ENCODE measurements at places on chromosomes 2 and 18.

GRCh38 chr2:206203331-206203730, 43.6 kb downstream of the EEF1B2 start:
- no peak for DNase-seq

DNA sequence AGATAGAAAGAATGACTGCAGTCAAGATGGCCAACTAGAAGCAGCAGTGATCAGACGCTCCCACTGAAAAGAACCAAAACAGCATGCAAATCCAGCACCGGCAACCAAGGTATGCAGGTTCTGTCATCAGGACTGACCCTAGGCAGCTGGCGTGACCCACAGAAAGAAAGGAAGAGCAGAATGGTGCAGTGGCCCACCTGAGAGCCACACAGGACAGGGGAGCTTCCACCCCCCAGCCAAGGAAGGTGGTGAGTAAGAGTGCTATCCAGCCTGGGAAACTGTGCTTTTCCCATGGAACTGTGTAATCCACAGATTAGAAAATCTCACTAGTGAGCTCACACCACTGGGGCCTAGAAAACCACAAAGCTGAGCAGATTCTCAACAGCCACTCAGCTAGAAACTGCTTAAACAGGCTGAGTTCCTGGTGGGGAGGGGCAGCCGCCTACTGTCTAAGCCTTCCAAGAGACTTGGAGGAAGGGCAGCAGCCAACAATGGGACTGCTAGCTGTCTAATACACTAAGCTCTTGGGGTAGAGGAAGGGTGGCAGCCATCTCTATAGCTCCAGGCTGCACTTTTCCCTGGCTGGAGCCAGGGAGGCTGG, 127.9 kb downstream of the EVA1A start:
- DNase-seq = no peak

GRCh38 chr2:234102112-234102511, 51.6 kb downstream of the SPP2 start:
- DNase-seq = peak; percentile 48

GRCh38 chr2:19932928-19933327, 31.1 kb upstream of the TTC32 start:
- DNase-seq = no peak

- no peak for DNase-seq
Measured at GRCh38 chr18:6405237-6406074, 9.3 kb downstream of the L3MBTL4 start.

GRCh38 chr2:78992451-78992806, 33.1 kb upstream of the REG3G start:
- DNase-seq = no peak

GRCh38 chr2:197278799-197279763, 31.5 kb downstream of the ANKRD44 start:
- no peak for DNase-seq

- DNase-seq = no peak
Measured at GRCh38 chr2:37394263-37394662, 49.8 kb downstream of the QPCT start.

- no peak for DNase-seq
Measured at GRCh38 chr2:135728064-135728743, 13.5 kb upstream of the UBXN4 start.

DNA sequence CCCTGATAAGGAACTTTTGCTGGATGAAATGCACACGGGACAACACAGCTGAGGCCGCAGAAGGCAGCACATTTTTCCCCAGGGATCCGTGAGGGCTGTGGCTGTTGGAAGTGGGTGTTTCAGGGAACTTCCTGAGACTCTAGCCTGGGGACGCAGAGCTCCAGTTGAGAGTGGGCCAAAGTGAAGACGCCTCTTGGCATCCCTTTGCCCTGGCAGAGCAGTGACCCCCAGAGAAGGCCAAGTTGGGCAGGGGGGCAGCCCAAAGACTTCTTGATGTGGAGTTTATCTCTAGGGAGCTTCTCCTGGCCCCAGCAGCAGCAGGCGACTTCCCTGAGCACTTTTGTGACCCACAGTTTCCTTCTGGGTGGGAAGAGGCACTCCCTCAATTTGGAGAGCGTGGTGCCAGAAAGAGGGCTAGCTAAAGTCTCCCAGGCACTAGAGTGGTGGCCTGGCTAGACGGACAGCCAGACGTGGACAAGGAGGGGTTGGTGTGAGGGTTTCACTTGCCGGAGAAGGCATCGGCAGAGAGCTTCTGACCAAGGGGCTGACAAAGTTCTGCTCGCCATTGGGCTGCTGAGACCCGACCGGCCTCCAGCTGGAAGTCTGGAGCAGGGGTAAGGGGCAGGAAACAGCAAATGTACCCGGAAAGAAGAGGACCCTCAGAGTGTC, 108.8 kb downstream of the ACKR3 start:
- no peak for DNase-seq

- no peak for DNase-seq
Measured at GRCh38 chr2:127659408-127660290, 13.7 kb downstream of the GPR17 start.

DNA sequence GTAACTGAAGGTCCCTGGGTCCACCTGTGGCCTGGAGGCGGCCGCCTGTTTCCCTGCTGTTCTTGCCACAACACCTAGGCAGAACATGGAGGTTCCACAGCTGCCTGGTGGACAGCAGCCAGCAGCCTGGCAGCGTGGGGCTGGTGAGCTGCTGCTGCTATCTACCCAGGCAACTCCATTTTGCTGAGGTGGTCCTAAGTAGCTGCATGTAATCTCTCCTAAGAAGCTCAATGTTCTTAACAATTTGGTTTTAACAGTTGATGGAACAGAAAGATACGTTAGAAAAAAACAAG, 66.7 kb downstream of the NDUFA10 start:
- no peak for DNase-seq

DNA sequence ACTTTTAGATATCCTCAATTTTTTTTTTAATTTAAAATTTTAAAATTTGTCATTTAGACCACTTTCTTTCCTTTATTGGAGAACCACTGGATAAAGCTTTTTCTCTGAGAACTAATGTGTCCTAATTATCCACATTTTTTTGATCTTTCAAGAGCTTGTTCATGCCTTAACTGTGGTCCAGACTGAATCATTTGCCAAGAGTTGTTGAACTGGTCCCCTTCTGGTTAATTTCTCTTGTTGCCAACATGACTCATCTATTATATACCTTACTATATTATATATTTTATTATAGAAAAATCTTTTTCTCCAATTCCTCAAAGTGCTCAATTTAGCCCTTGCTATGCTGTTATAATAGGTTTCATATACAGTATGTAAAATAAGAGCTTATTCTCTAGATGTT, 53.1 kb upstream of the TMEM87B start:
- no peak for DNase-seq

GRCh38 chr2:26504002-26504401, 26.1 kb upstream of the OTOF start:
- no peak for DNase-seq

DNA sequence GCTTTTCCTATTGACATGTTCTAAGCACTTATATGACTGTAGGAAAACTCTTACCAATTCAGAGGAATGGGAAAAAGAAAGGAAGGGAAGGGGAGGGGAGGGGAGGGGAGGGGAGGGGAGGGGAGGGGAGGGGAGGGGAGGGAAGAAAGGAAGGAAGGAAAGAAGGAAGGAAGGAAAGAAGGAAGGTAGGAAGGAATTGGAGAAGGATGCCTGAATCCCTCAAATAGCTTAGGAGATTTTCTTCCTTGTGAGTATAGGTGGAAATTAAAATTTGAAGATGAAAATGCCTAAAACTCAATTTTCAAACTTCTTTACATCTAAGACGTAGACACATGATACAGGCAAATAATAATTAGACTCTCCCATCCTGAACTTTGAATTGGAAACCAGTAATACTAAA, 463.1 kb downstream of the SATB2 start:
- no peak for DNase-seq

DNA sequence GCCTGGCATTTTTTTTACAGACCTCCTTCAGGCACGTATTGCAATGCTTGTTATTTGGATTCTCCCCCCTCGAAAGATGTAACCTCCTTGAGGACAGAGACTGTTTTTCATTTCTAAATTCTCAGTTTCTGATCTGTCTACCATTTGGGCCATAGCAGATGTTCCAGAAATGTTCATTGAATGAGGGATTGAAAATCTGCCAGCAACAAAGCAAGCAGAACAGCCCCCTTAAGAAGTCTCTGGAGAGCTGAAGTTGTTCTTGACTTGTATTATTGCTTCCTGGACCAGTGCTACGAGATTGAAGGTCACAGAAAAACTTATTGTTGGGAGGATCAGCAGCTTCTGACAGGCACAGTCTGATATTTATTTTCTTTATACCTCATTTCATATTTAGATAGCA, 355.5 kb downstream of the EPHA4 start:
- DNase-seq = no peak

DNA sequence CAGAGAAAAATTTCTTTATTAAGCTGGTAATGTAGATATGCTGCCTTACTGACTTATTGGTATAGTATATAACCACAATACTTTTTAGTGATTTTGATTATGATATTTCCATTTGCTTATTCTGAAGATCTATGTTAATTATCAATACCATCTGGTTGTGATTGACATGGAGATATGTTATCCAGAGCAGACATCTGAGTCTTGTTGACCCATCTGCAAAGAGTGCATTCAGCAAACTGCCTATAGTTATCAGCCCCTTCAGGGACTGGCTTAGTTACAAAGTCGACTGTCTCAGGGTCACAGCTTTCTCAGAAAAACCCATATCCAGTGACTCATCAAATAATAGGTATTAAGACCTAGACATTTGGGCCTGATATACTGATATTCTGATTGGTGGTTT, 475.7 kb downstream of the DSC3 start:
- DNase-seq = no peak

- no peak for DNase-seq
Measured at GRCh38 chr18:54033052-54033451, 191.4 kb downstream of the MBD2 start.

DNA sequence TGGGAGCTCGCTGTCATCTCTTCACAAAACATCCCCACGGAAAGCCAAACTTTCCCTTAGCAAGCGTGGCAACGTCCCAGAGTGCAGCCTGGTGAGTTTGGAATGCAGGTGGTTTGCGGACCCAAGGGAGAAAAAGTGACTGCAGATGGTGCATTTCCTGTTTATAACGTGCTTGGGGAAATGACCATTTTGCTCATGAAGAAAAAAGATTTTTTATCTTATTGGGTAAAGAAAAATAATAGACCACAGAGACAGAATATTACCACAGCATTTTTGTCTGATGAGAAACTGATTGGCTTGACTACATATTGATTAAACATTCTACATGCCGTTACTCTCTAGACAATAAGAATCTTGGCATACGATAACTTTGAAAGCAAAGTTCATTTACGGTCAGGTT, 136.5 kb downstream of the COPS8 start:
- no peak for DNase-seq

DNA sequence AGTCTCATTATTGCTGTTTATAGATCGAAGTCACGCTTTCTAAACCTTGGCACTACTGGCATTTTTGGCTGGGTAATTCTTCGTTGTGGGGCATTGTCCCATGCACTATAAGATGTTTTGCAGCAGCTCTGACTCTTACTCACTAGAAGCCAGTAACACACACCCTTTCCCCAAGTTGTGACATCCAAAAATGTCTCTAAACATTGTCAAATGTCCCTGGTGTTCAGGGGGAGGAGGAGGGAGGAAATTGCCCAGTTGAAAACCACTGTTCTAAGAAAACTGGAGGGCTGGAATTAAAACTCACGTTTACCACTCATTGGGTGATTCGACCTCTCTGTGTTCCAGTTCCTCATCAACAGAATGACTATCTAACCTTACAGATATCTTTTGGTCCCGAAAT, 115.7 kb upstream of the KLF7 start:
- no peak for DNase-seq

DNA sequence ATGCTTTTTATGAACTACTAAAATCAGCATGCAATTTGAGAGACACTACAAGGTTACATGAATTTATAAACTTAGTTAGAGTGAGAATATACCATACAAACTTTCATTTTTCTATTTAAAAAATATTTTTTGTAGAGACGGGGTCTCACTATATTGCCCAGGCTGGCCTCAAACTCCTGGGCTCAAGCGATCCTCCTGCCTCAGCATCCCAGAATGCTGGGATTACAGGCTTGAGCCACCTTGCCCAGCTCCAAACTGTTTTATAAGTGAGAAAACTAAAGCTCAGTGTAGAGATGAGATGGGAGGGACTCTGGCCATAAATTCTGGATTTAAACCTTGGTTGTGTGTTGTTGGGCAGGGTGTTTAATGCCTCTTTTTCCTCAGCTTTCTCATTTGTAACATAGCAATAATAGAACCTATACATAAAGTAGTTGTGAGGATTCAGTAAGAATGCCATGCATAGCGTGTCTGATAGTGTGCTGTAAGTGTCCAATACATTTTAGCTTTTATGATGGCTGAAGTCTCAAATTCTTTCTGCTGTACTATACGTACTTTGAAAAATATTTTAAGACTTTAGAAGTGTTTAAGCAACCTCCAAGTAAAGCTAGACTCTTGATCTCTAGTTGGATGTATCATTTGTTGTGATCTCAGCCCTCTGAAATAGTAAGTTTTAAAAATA, 9.7 kb downstream of the CAB39 start:
- DNase-seq = no peak

DNA sequence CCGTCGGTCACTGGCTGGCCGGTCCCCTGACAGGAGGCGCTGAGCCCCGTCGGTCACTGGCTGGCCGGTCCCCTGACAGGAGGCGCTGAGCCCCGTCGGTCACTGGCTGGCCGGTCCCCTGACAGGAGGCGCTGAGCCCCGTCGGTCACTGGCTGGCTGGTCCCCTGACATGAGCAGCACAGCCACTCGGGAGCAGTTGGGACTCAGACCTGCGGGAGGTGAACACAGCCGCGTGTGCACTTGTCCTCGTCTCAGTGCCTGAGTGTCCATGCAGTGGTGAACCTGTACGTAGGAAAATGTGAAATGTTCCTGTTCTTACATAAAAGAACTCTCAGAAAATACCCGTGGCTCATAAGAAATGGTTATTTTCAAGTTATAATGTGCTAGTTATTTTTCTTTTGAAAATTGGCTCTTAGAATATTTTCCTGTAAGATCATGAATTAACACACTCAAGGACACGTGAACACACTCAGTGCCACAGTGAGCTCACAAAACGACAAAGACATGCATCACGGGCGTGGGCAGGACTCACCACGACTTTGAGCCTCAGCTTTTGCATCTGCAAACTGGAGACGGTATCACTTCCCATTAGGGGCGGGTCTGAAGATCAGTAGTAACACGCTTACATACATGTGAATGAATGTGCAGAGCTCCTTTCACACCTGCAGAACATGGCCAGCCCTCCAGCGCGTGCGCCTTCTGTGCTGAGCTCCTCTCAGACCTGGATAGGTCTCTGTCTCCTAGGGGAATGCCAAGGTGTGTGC, 21.1 kb upstream of the NFATC1 start:
- DNase-seq = no peak

GRCh38 chr2:207674826-207675225, 36.6 kb upstream of the CCNYL1 start:
- DNase-seq = no peak

DNA sequence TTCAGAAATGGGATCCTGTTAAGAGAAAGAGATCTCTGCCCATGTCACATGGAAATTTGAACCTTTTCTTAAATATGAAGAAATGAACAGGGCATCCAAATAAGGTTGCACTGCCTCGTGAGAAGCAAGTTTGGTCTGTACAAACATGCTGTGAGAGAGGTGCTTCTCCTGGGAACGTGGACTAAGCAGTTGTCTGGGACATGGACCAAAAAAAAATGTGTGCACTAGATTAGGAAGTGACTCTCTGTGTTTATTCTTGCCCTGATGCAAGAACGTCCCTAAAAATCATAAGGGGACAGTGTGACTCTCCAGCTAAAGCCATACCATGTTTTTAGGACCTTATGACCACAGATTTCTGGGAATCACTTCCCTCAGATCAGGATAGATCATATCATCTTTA, 23.7 kb upstream of the GCG start:
- no peak for DNase-seq
